Gastrocnemius medialis (tissue), 4 donors: ENCODE measurements at places on chromosomes 12 and 14. TPM values are rescaled to one million over a fixed set of nuclear protein-coding genes. Genes with fewer than 3 reads are reported as not detected.
A peak's percentile ranks its signal among the peaks of the same experiment; 100 is the strongest.

DNA sequence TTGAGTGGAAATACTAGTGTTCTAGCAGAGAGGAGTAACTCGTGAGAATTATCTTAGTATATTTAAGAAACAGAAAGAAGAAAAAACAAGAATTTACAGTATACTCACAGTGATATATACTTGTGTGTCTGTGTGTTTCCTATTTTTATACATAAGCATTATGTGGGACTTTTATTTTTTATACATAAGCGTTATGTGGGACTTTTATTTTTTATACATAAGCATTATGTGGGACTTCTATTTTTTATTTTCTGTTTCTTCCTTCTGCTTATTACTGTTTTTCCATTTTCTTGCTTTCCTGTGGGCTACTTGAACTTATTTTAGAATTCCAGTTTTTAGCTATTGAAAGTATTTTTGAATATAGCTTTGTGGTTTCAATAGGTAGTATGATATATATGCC is 6.9 kb upstream of the ZNF140 start:
- H3K27me3 ChIP-seq, result no peaks in the 10 kb centered on the region
- no peaks in the 10 kb centered on the region for H3K36me3 ChIP-seq
- no peak overlapping the region for H3K27ac ChIP-seq

GRCh38 chr12:5996459-5996858 is 51.4 kb upstream of the ANO2 start:
- H3K36me3 ChIP-seq, result no peaks in the 10 kb centered on the region
- no peaks in the 10 kb centered on the region for H3K4me1 ChIP-seq
- no peak for DNase-seq
- no peak overlapping the region for H3K4me3 ChIP-seq
- H3K27me3 ChIP-seq, result peaks cover 3% of the 10 kb centered on the region

CLEC9A gene
- not detected for total RNA-seq

SLC24A4 gene
- total RNA-seq, result 0.51 TPM

IKZF4 gene
- total RNA-seq, result 4.0 TPM

BICD1 gene
- total RNA-seq, result 2.3 TPM

GARIN6 gene
- not detected for total RNA-seq

- no peak overlapping the region for H3K27ac ChIP-seq
- DNase-seq, result no peak
- H3K4me1 ChIP-seq, result peaks cover 6% of the 10 kb centered on the region
- no peaks in the 10 kb centered on the region for H3K27me3 ChIP-seq
- H3K36me3 ChIP-seq, result no peaks in the 10 kb centered on the region
Measured at GRCh38 chr12:123948796-123949769, 23.5 kb downstream of the CCDC92 start.

FAM222A gene
- total RNA-seq, result 7.0 TPM

PRH2 gene
- total RNA-seq, result not detected

GRCh38 chr14:90676912-90677311 is 139.3 kb downstream of the TTC7B start:
- H3K4me1 ChIP-seq, result peaks cover 68% of the 10 kb centered on the region
- no peak for DNase-seq
- no peak overlapping the region for H3K4me3 ChIP-seq

DNA sequence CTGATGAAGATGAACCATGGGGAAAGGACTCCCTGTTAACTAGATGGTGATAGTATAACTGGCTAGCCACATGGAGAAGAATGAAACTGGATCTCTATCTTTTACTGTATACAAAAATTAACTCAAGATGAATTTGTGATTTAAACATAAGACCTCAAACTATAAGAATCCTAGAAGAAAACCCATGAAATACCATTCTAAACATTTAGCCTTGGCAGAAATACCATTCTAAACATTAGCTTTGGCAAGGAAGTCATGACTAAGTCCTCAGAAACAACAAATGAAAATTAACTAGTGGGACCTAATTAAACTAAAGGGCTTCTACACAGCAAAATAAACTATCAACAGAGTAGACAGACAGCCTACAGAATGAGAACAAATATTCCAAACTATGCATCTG is 28.4 kb upstream of the NOVA1 start:
- no peak for DNase-seq
- no peaks in the 10 kb centered on the region for H3K4me1 ChIP-seq
- no peak overlapping the region for H3K27ac ChIP-seq
- no peaks in the 10 kb centered on the region for H3K27me3 ChIP-seq

- no peak for DNase-seq
- H3K4me1 ChIP-seq, result no peaks in the 10 kb centered on the region
- no peaks in the 10 kb centered on the region for H3K36me3 ChIP-seq
- no peak overlapping the region for H3K27ac ChIP-seq
- no peak overlapping the region for H3K4me3 ChIP-seq
- no peaks in the 10 kb centered on the region for H3K27me3 ChIP-seq
Measured at GRCh38 chr12:91884230-91884629, 261.4 kb downstream of the BTG1 start.

SLCO1B1 gene
- total RNA-seq, result not detected

GRCh38 chr12:108778053-108778452 is 46.7 kb upstream of the CORO1C start:
- H3K4me1 ChIP-seq, result peaks cover 33% of the 10 kb centered on the region
- no peak overlapping the region for H3K27ac ChIP-seq
- DNase-seq, result no peak
- peaks cover under 1% of the 10 kb centered on the region for H3K36me3 ChIP-seq
- H3K27me3 ChIP-seq, result no peaks in the 10 kb centered on the region

DNA sequence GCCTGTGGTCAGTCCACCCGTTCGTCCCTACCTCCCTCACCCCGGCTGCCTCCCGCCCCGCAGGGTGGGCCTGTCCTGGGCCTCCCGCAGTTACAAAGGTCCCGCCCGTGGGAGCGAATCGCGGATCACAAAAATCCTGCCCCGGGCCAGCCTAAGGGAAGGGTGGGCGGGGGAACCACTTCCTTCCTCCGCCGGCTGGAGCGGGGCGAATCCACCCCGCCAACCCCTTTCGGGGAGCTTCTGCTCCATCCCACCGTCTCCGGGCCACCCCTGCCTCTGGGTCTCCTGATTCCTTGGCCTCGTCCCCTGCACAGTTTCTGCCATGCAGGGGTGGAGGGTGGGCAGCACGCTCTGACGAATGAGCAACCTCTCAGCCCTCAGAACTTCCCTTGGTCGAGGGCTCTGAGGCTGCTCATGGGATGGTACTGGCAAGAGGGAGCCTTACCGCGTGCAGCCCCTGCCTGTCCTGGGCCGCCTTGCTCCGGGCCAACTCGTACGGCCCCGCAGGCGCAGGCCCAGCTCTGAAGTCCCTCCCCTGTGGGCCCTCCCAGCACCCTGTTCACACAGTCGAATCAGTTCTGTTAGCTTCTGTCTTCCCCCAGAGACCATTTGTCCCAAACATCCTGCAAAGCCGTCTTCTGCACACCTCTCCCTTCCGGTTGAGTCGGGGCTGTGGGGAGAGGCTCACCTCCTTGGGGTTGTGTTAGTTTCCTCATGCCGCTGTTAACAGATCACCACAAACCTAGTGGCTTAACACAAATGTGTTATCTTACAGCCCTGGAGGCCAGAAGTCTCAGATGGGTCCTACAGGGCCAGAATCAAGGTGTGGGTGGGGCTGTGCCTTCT is 589 bp upstream of the HVCN1 start:
- H3K27me3 ChIP-seq, result peaks cover 5% of the 10 kb centered on the region
- peak overlapping the region; percentile 72 for H3K4me3 ChIP-seq
- H3K27ac ChIP-seq, result peak overlapping the region; percentile 77
- peak; percentile 34 for DNase-seq

DNA sequence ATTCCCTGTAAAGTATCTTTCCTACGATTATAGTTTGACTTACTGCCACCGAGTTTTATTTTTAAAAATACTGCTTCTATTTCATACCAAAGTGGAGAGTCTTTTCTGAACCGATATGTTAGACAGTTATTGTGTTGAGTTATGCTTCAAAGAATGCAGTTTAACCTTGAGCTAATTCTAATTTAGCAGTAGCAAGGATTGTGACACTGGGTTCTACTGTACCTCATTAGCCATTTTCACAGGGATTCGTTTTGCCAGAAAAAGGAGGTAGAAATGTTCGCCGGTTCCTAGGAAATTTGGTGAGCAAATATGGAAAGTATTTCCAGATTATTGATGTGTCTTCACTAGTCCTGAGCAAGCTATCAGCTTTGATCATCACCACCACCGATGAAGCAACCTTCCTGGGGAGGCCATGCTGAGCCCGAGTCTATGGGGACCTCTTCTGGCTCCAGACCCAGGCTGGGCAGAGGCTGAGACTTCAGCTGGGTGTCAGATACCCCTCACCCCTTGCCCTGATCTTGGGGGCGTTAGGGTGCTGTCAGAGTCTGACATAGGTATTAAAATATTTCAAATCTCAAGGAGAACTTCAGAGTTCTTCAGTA is 13.6 kb downstream of the GLRX5 start:
- H3K4me1 ChIP-seq, result peaks cover 22% of the 10 kb centered on the region
- DNase-seq, result no peak
- H3K4me3 ChIP-seq, result no peak overlapping the region
- peak overlapping the region; percentile 26 for H3K27ac ChIP-seq

GRCh38 chr12:4743046-4743445 is 22.8 kb downstream of the GALNT8 start:
- H3K36me3 ChIP-seq, result no peaks in the 10 kb centered on the region
- H3K4me1 ChIP-seq, result no peaks in the 10 kb centered on the region
- no peak for DNase-seq
- no peak overlapping the region for H3K4me3 ChIP-seq
- H3K27me3 ChIP-seq, result no peaks in the 10 kb centered on the region
- no peak overlapping the region for H3K27ac ChIP-seq

IL22 gene
- not detected for total RNA-seq

DNA sequence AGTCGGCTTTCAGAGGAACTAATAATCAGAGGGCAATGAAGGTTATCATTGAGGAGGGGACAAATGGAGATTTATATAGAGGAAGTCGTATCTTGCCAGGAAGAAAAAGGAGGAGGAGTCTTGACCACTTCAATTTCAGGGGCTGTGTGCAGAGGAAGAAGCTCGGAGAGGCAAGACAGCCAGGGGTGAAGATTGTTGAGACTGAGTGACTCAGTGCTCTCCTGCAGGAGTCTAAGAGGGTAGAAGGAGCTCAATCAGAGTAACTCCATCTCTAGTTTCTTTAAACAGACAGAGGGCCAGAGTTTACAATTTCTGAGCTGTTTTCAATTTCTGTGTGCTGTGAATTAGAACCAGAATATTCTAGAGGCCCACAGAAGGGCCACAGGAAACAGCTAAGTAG is 439.3 kb upstream of the PRICKLE1 start:
- no peak overlapping the region for H3K4me3 ChIP-seq
- no peak for DNase-seq
- H3K4me1 ChIP-seq, result no peaks in the 10 kb centered on the region
- H3K36me3 ChIP-seq, result no peaks in the 10 kb centered on the region

- H3K4me1 ChIP-seq, result peaks cover 11% of the 10 kb centered on the region
- no peak for DNase-seq
- no peak overlapping the region for H3K27ac ChIP-seq
- H3K4me3 ChIP-seq, result no peak overlapping the region
- no peaks in the 10 kb centered on the region for H3K27me3 ChIP-seq
Measured at GRCh38 chr14:65115615-65116014, 13.3 kb upstream of the MAX start.

GRCh38 chr12:54388237-54389133 is 4.0 kb upstream of the ZNF385A start:
- no peaks in the 10 kb centered on the region for H3K27me3 ChIP-seq
- no peak overlapping the region for H3K4me3 ChIP-seq
- H3K27ac ChIP-seq, result no peak overlapping the region
- no peaks in the 10 kb centered on the region for H3K36me3 ChIP-seq
- no peak for DNase-seq
- H3K4me1 ChIP-seq, result peaks cover 34% of the 10 kb centered on the region

- peaks cover 2% of the 10 kb centered on the region for H3K27me3 ChIP-seq
- H3K4me3 ChIP-seq, result no peak overlapping the region
- peaks cover 14% of the 10 kb centered on the region for H3K4me1 ChIP-seq
- DNase-seq, result no peak
- H3K36me3 ChIP-seq, result no peaks in the 10 kb centered on the region
- H3K27ac ChIP-seq, result no peak overlapping the region
Measured at GRCh38 chr12:6281081-6281809, 29.2 kb upstream of the PLEKHG6 start.

DDHD1 gene
- 10.1 TPM for total RNA-seq

DNA sequence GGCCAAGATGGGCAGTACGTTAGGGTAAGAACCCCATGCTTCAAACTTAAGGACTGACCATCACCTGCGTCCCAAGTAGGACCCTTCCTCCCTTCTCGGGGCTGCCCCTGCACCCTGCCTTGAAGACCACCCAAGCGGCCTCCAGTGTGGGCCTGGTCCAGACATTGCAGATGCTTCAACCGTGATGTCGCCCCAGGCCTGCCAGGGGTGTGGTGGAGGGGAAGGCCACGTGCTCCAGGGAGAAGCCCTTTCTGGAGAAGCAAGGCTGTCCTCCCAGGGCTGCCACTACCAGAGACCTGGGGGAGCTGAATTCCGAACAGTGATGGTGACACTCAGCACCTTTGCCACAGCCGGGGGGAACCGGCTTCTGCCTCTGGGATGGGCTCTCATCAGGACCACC is 13.3 kb downstream of the NGB start:
- H3K27me3 ChIP-seq, result no peaks in the 10 kb centered on the region
- DNase-seq, result no peak
- H3K4me3 ChIP-seq, result no peak overlapping the region
- H3K4me1 ChIP-seq, result no peaks in the 10 kb centered on the region
- H3K36me3 ChIP-seq, result no peaks in the 10 kb centered on the region

GRCh38 chr12:55619354-55620138 is 17.1 kb upstream of the OR10P1 start:
- DNase-seq, result no peak
- no peaks in the 10 kb centered on the region for H3K36me3 ChIP-seq
- H3K4me1 ChIP-seq, result no peaks in the 10 kb centered on the region
- no peaks in the 10 kb centered on the region for H3K27me3 ChIP-seq
- H3K4me3 ChIP-seq, result no peak overlapping the region
- no peak overlapping the region for H3K27ac ChIP-seq

HRK gene
- not detected for total RNA-seq

CHMP4A gene
- 13.6 TPM for total RNA-seq

DNA sequence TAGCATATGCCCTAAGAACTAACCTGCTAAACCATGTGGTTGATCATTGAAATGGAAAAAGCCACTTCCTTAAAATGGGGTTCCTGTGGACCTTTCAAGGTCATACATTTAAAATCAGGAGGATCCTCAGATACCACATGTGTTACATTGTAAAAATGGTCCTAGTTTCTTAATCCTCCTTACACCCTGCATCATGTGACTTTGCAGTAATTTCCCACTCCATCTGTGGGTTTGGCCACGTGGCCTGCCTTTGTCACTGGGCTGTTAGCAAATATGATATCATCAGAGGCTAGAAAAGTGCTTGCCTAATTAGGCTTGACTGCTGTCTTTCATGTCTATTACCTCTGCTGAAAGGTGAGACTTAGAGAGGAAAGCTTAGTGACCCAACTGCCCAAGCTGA is 70.7 kb downstream of the CMKLR1 start:
- H3K36me3 ChIP-seq, result no peaks in the 10 kb centered on the region
- no peak for DNase-seq
- no peaks in the 10 kb centered on the region for H3K4me1 ChIP-seq
- no peaks in the 10 kb centered on the region for H3K27me3 ChIP-seq
- no peak overlapping the region for H3K4me3 ChIP-seq

PGF gene
- total RNA-seq, result 4.7 TPM

DNA sequence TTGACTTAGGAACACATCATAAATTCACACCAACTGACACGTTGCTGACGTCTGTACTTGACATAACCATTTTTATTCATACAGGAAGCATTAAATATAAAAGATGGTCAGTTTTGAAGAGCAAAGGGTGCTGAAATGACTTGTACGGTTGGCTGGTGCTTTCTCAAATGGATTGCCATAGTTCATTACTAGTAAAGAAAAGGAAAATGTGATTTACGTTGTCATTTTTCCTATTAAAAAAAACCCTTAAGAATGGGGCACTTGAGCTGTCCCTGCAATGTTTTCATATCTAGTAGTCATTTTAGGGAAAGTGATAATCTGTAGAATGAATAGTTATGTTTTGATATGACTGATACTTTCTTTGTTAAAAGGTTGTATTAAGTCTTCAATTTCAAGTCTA is 22.5 kb upstream of the MANSC4 start:
- peaks cover 2% of the 10 kb centered on the region for H3K36me3 ChIP-seq
- DNase-seq, result no peak
- no peaks in the 10 kb centered on the region for H3K4me1 ChIP-seq
- no peak overlapping the region for H3K4me3 ChIP-seq
- H3K27me3 ChIP-seq, result no peaks in the 10 kb centered on the region
- no peak overlapping the region for H3K27ac ChIP-seq
